ENCODE measurements at places on chromosomes 13 and 19.

DNA sequence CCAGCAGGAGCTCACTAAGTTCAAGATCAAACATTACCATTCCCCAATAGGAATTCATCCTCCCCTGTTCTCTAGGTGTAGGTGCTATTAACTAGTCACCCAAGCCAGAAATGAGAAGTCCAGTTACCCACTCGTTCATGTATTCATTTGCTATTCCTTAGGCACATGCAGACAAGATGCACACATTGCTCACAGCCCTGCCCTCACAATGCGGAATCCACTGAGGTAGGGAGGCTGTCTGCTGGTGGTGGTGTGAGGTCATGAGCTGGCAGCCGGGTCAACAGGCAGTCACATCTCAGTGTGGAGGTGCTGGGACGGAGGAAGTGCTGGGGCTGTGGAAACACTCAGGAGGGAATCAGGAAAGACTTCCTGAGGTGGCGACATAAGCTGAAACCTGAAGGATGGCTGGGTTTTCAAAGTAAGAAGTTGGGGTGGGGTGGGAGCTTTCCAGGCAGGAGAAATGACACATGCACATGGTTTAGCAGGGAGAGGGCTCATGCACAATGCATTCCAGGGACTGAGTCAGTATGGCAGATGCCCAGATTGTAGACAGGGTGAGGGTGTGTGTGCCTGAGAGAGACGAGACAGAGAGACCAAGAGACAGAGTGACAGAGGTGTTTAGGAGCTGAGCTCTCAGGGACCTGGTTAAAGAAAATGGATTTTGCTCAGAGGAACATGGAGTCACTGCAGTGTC, 117.6 kb downstream of the USP12 start:
- DNase-seq: no peak

- peak; percentile 44 for DNase-seq
These were observed 1124.2 kb downstream of the SLITRK1 start for GRCh38 chr13:82758044-82758443.

- no peak for DNase-seq
These were observed 211.2 kb upstream of the EDNRB start for GRCh38 chr13:78129823-78130222.

GRCh38 chr13:66391322-66391721, 838.8 kb downstream of the PCDH9 start:
- DNase-seq: no peak

DNA sequence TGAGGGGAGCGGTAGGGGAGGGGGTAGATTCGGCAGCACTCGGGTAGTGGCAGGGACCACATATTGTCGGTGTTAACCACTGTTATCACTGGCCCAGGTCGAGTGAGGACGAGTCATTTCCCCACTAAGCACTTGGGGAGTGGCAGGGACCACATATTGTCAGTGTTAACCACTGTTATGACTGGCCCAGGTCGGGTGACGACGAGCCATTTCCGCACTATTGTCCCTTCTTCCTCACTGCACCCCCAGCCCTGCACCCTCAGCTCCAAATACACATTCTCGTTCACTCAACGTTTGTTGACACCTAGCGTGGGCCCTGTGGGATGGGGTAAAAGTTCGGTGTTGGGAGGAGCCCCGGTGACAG, 467 bp upstream of the CLN5 start:
- peak; percentile 39 for DNase-seq

DNA sequence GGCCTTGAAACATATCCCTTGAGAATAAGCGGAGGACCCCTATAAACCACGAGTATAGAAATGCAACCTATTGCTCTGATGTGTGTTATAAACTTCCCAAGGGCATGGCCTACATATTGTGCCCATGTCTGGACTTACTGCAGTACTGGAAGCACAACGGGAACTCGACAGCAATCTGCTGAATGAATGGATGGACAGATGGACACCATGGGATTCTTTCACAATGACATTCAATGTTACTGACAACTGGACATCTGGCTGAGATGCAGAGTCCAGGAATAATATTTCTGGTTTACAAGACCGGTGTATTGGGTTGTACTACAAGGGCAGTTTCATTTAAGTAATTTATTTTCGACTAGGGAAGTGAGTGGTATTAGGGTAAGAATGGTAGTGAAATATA, 123.7 kb downstream of the MIPEP start:
- DNase-seq: no peak

DNA sequence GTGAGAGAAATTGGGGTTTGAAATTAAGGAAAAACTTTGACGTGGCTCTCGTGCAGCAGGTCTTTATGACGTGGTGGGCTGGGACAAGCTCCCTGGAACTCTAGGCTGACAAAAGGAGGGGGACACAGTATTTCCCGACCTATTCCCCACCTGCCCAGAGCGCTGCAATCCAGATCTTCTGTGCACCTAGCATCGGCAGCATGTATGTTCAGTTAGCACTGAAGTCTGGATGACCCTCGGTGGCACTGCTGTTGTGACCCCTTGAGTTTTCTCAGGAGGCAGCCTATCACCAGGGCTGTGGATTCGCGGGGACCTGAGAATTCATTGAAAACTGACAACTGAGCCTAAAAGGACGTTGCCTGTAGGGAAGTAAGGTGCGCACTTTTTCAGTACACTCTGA, 9.1 kb upstream of the ZNF536 start:
- DNase-seq: no peak

DNA sequence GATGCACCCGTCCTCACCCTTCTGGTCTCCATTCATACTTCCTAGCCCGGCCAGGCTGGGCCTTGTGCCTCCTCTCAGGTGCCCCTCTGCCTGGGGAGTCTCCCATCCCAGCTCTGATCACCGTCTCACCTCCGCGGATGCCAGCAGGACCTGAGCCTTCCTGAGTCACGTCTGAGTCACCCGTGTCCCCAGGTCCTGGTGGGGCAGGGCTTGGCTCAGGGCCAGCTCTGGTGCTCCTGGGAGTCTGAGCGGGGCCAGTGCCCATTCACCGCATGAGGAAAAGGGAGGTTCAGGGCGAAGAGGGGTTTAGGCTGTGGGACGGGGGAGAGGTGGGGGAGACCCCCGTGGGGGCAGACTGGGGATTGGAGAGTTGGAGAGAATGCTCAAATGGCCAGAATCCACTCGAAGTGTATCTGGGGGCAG, 593 bp downstream of the ATP8B3 start:
- peak; percentile 79 for DNase-seq

GRCh38 chr19:14732510-14732909, 42.7 kb downstream of the ZNF333 start:
- DNase-seq: no peak

- DNase-seq: no peak
These were observed 13.9 kb downstream of the MPND start for GRCh38 chr19:4357095-4357797.

DNA sequence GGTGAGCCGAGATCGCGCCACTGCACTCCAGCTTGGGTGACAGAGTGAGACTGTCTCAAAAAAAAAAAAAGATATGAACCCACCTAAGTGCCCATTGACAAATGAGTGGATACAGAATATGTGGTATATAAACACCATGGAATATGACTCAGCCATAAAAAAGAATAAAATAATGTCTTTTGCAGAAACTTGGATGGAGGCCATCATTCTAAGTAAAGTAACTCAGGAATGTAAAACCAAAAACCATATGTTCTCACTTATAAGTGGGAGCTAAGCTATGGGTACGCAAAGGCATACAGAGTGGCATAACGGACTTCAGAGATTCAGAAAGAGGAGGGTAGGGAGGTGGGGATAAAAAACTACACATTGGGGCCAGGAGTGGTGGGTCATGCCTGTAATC, 29.5 kb downstream of the PLA2G4C start:
- no peak for DNase-seq

GRCh38 chr19:29400917-29401711, 124.7 kb upstream of the VSTM2B start:
- DNase-seq: no peak

GRCh38 chr13:99830931-99831330, 140.6 kb downstream of the ZIC5 start:
- DNase-seq: peak; percentile 4

DNA sequence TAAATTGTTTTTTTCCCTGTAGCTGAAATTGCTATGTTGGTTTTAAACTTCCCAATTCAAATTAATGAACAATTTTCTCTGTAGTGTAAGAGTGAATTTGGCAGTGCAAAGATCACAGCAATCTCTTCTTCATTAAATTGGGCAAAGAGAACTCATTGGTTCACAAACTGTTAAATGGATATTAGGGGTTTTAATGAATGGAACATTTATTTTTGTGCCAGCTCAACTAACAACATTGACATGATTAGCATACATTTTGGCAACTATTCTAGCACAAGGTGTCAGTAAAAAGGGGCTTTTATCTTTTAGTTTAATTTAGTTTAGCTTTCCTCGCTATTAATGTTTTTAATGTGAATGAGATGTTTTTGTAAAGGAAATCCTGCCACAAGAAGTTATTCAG, 7.1 kb downstream of the PCDH20 start:
- no peak for DNase-seq

DNA sequence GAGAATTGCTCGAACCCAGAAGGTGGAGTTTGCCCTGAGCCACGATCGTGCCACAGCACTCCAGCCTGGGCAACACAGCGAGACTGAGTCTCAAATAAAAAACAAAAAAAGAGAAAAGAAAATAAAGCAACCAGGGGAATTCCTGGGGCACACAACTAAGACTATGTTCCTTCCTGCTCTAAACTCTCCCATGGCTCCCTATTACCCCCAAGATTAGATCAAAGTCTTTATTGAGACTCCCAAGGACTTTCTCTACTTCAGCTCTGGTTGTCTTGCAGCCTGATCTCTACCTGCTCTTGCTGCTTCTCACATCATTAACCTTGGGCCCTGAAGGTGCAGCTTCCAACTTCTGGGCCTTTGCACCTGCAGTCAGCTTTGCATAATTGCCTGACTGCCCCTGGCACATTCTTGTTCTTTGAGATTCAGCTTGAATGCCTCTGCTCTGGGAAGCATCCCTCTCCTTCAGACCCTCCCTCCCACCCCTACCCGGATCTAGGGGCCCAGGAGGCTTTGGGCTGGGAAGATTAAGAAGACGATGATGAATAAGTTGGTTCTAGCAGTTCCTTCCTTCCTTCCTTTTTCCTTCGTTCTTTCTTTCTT, 16.8 kb upstream of the CERS4 start:
- no peak for DNase-seq

DNA sequence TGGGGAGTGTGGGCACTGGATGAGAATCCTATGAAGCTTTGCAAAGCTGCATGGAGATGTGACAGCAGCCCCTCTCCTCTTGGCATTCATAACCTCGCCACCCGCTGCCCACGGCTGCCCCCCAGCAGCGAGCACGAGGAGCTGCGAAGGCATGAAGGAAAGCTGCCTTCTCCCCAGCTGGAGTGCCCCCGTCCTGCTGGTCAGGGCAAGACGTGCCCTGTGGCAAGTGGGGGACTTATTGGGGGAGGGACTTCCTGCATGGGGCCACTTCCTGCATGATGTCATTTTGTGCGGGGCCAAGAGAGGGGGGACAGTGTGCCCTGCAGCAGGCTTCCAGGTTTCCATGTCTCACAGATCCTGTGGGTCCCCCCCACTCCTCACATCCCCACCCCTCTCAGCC, 85.9 kb downstream of the TSHZ3 start:
- DNase-seq: no peak

GRCh38 chr13:80591976-80592740, 251.2 kb upstream of the SPRY2 start:
- DNase-seq: peak; percentile 69

GRCh38 chr13:28582225-28582891, 76.6 kb upstream of the POMP start:
- DNase-seq: no peak

DNA sequence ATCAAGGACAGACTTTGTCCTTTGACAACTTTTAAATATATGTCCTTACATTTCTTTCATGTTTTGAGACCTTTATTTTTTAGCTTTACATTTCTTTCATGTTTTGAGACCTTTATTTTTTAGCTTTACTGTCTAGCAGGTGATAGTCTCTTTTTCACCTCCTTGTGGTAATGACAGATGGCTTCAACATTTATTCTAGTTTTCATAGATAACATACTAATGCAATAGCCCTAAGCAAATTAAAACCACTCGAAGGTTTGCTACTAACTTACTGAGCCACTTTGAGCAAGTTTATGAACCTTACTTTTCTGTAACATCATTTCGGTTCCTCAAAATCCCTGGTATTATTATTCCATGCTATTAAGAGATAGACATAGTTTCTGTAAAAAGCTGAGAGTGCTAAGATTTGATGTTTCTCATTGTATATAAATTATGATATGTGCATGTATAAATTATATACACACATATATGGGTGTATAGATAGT, 4.5 kb downstream of the DACH1 start:
- DNase-seq: peak; percentile 23

DNA sequence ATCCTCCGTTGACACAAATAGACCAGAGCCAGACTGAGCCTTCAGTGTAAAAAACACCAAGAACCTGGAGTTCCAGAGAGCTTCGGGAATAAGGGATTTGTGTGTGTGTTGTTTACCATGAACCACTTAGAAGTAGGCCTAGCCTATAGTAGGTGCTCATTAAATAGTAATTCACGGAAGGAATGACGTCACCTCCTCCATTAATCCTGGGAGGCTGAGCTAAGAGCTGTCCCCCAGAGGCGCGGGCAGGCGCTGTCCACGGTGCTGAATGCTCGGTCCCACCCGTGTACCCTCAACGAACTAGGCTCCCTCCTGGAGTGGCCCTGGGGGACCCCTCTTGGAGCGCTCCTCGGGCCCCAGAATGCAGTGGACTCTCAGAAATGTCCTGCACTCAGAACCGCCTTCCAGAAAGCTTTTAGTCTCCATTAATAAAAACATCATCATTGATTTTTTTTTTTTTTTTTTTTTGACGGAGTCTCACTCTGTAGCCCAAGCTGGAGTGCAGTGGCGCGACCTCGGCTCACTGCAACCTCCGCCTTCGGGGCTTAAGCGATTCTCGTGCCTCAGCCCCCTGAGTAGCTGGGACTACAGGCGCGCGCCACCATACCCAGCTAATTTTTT, 6.5 kb downstream of the UNC13A start:
- peak; percentile 77 for DNase-seq

DNA sequence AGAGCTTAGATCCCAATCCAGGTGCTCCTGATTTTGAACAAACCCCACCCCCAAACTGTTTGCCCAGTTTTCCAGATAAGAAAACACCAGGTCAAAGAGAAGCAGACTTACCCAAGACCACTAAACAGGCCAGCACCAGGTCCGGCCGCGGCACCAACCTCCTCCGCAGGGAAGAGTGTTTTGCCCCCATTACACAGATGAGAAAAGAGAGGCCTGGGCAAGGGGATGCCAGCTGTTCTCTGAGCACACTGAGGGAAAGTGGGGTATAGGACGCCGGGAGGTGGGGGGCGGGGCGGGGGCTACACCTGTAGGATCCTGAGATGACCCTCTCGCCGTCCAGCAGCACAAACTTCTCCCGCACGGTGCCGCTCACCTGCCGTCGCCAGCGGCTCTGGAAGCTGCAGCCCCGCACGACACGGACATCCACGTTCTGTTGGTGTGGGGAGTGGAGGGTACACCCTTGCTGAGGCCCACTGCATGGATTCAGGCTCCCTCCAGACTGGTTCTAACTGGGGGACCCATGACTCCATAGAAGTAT, 3.1 kb downstream of the SPACA4 start:
- DNase-seq: no peak

DNA sequence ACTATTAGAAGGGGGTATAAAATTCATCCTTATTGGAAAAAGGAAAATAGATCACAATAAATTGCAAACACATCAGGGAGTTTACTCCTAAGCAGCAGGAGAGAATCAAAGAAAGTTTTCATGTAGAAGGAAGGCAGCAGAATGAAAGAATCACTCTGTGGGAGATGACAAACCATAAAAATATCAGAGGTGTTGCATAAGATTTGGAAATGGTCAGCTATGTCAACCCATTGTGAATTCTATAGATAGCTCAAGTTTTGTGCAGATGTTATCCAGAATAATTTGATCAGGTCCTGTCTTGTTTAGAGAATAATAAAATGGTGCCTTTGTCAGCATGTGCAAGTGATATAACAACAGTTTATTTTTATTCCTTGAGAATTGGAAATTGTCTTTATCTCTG, 622.4 kb downstream of the DCT start:
- DNase-seq: no peak

GRCh38 chr13:20980899-20981298, 78.4 kb upstream of the XPO4 start:
- DNase-seq: no peak
